ENCODE measurements at places on chromosomes 4 and X.
A peak's percentile ranks its signal among the peaks of the same experiment; 100 is the strongest.

- peak; percentile 50 for DNase-seq
Observed at GRCh38 chrX:386239-386767, 404 bp downstream of the PPP2R3B start.

- no peak for DNase-seq
Observed at GRCh38 chr4:149796381-149796780, 19.3 kb downstream of the IQCM start.

DNA sequence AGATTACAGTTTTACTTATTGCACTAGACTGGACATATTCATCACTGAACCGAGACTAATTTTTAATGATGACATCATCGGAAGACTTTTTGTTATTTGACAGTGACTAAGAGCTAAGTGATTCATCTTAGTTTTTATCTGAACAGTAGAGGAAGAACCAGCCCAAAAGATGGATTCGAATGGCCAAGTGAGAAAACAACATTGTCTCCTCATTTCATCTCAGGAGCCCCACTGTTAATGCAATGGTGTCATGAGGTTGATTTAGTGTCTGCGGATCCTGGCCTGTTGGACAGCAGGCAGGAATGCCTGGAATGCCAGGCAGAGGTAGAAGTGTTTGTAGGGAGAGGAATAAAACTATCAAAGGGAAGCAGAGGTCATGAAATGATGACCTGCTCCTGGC lies 37.8 kb upstream of the HPF1 start:
- DNase-seq = no peak

GRCh38 chrX:5644776-5645175 lies 583.9 kb downstream of the NLGN4X start:
- DNase-seq = no peak

DNA sequence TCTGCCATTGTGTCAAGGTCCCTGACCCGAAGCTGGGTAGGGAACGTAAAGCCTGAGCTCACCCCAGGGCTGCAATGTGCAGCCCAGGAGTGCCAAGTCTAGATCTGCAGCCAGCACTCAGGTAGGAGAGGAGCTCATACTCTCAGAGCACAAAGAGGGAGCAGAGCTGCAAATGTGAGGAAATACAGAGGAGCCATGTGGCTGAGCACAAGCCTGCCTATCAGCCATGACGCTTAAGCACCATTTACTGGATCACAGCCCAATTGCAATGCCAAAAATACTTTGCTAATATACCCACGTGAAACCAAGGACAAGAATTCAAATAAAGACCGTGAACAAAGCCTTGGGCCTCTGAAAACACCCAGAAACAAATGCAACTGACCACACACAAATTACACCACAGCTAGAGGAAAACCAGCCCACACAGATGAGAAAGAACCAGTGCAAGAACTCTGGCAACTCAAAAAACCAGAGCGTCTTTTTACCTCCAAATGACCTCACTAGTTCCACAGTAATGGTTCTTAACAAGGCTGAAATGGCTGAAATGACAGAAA lies 69.0 kb upstream of the HPF1 start:
- no peak for DNase-seq

DNA sequence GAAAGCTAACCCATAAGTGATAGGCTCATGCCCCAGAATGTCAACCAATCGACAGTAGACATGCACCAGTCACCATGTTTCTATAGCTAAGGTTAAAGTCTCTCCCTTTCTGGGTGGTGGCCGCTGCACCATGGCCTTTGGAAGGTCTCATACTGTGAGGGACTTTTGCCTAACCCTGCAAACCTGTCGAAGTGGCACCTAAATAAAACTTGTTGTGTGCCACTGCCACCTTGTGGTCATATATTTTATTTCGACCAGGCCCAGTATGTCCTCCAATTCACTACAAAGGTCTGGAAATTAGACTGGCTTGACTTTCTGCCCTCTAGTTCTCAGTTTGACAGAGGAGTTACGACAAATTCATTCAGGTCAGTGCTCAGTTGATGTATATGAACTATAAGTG lies 163.1 kb downstream of the SMARCA1 start:
- DNase-seq = peak; percentile 54

GRCh38 chr4:181213551-181213950 lies 1029.7 kb upstream of the TENM3 start:
- DNase-seq = no peak

DNA sequence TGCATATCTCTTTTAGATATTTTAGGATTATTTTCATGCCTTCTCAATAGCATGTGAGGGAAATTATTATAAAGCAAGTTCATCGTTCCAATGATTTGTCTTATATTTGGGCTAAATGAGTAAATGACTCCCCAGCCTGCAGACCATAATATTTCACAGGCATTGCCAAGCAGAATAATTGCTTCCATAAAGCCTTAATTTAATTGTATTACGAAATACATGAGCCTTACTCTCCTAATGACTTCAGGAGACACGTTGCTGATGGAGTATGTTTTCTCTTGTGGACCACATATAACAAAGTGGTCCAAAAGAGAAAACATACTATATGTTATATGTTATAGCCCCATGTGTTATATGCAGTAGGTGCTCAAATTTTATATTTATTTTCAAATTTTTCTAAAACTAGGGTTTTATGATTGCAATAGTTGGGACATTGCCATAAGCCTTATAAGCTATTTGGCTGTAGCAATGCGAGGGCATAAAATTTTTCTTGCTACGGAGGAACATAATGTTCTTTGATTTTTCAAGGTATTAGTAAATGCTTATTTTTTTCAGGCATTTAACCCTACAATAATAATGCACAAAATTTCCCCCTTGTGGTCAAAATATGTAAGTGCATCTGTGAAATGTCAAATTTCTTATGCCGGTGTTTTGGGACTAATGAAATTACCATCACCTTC lies 26.2 kb upstream of the TMPRSS11D start:
- peak; percentile 32 for DNase-seq

GRCh38 chrX:135382260-135382659 lies 39.5 kb upstream of the SMIM10L2A start:
- DNase-seq = no peak

- no peak for DNase-seq
Observed at GRCh38 chr4:23934915-23935314, 45.1 kb upstream of the PPARGC1A start.

DNA sequence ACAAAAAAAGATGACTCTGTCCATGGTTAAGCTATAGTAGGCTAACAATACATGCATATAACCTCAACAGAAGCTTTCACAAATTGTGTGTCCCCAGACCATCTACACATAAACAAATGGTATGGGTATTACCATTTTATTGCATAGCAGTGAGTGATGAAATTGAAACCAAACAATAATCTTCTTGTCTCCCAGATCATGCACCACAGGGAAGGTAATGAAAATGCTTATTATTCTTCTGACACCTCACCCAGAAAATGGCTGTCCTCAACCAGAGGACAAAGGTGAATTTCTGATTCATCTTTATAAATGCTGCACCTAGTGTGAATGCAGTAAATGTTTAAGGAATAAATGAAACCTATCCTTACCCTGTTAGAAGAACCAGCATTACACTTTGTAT lies 8.0 kb downstream of the PRSS12 start:
- no peak for DNase-seq

GRCh38 chr4:72846280-72847111 lies 223.0 kb downstream of the COX18 start:
- peak; percentile 48 for DNase-seq

DNA sequence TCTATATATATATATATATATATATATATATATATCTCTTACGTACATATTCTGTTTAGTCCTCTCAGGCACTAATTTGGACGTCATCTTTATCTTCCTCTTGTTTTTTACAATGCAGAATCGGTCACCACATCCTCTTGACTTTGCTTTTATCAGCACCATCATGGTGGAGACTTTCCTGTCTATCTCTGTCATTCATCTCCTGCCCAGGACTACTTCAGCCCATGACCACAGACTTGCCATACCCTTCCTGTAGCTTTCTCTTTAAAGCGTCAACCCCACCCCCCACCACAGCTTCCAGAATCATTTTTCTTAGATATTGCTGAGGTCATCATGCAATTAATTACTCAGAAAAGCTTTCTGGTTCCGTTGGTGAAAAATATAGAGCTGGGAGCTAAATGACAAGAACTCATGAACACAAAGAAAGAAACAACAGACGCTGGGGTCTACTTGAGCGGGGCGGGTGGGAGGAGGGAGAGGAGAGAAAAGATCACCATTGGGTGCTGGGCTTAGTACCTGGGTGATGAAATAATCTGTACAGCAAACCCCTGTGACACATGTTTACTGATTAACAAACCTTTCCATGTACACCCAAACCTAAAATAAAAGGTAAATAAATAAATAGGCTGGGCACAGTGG lies 30.5 kb upstream of the PRKX start:
- peak; percentile 1 for DNase-seq

DNA sequence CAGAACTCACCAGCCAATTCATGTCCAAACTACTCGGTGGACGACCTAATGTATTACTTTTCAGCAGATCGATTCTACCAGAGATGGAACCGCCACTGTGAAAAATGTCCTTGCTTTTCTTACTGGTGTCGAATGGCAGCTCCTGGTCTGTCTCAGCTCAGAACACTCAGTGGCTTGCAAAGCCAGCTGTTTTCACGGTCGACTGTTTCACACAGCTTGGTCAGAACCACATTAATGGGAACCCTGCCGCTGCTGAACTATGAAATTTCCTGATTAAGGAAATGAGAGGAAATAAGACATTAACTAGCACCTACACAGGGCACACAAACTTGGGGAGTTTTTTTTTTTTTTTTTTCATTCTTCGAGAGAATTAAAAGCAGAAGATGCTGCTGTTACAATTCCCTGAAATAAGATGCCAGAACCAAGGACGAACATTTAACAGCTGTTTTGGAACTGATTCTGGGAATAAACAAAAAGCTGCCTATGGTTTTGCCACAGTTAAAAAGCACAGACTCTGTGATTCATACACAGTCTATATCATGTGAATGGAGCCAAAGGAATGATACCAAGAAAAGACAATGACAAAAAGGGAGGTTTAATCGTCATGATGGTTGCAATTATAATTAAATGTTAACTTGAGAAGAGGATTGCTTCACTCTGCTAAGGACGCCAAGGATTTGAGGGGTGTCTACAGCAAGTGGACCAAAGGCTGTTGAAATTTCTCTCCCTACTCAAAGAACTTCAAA lies 31.3 kb downstream of the SUPT20HL2 start:
- DNase-seq = peak; percentile 24

DNA sequence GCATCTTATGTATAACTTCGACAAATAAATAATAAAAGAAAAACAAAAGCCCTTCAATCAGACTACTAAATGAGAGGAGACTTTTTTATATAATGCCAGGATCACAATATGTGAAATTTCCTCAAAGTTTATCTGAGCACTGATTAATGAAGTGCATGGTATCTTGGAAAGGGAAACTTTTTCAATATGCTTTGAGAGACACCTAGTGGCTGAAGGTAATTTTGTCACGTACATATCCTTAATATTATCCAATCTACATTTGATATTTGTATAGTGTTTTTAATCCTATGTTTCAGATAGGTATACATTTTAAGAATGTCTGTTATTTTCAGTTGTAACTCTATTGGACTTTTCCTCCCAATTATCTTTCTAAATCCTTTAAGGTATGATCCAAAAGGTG lies 146.8 kb downstream of the KLHL4 start:
- no peak for DNase-seq

- no peak for DNase-seq
Observed at GRCh38 chr4:176575141-176575730, 217.5 kb downstream of the VEGFC start.

DNA sequence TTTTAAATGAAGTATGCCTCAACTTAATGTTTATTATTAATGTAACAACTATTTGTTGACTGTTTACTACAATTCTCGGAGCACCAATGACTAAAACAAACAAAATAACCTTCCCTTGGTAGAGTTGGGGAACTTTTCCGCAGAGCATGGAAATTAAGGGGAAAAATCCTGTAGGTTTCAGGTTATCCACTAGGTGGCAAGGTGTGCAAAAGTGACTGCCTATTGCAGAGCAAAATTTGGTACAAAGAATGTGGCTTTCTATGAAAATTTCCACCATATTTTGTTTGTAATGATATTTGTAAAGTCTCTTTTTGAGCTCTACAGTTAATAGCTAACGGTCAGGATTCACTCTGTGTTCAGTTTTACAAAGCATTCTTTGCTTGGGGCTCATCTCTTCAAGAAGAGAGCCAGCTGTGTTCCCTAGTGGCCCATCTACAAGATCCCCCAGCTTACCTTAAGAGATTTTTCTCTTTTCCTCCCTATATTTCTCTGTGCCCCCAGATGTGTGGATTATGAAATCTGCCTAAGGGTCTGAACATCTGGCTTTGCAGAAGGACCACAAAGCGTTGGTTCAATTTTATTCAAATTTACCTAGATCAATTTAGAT lies 61.1 kb downstream of the FBXO8 start:
- DNase-seq = peak; percentile 30

- DNase-seq = no peak
Observed at GRCh38 chr4:92104506-92104905, 199.3 kb upstream of the GRID2 start.

DNA sequence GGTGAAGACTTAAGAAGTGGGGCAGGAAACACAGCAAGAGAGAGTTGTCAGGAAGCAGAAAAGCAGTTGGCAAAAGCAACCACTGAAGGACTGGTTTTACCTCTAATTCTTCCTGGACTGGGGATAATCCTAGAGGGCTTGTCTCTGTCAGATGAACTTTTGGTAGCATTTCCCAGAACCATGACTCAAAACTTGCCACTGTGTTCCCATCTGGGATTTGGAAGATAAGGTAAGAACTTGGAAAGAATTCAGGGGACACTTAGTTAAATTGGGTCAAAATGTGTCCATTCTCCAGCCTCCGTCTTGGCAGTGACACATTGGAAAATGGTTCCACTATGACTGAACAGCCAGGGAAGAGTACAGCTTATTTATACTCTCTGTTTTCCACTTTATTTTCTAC lies 55.7 kb downstream of the CD38 start:
- no peak for DNase-seq

DNA sequence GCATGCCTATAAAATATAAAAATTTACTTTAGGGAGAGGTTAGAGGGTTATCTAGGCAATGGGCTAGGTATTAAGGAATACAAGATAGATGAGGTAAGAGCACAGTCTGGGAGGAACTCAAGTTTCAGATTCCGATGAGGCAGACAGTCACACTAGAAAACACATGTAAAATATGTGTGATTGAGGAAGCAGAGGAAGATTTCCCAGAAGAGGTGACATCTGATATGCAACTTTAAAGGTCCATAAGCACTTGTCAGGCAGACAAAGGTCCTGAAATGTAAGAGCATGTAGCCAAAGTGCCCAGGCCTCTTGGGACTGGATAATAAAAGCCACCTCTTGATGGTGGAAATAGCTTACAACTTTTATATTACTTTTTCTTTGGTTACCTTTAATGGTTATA lies 81.1 kb upstream of the AADAT start:
- no peak for DNase-seq

- no peak for DNase-seq
Observed at GRCh38 chr4:108396900-108397497, 223.4 kb upstream of the RPL34 start.

GRCh38 chr4:87657525-87657924 lies 7.4 kb downstream of the DMP1 start:
- DNase-seq = no peak
